ENCODE measurements at places on chromosomes 16 and 17. TPM values are rescaled to one million over a fixed set of nuclear protein-coding genes. Genes with fewer than 3 reads are reported as not detected.

Gene RND2
- not detected for total RNA-seq

Gene CACNA1H
- total RNA-seq: 2.9 TPM

Gene IRX5
- total RNA-seq: not detected

Gene KRT39
- total RNA-seq: not detected

Gene COX6A2
- total RNA-seq: not detected

Gene USP32
- 37.0 TPM for total RNA-seq

Gene STAC2
- not detected for total RNA-seq

Gene DLX3
- not detected for total RNA-seq

Gene PRAC1
- total RNA-seq: not detected

Gene TEKT1
- not detected for total RNA-seq

Gene ACSM5
- not detected for total RNA-seq

Gene OR1D5
- total RNA-seq: not detected

DNA sequence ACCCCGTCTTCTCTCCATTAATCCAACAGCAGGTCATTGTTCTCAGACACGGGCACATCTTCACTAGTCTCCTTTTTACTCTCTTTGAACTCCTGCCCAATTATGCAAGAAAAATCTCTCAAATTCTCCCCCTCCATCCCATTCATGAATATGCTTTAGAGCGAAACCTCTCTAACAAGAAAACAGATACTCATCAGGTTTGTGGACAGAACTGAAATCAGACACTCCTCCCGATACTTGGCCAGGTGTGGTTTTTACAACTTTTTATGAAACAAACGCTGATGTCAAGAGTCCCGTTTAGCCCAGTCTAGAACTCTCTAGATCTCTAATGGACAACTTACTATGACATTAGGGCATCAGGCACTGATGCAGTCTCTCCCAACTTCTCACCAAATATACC lies 40.9 kb downstream of the PIK3R5 start:
- no peak for DNase-seq

DNA sequence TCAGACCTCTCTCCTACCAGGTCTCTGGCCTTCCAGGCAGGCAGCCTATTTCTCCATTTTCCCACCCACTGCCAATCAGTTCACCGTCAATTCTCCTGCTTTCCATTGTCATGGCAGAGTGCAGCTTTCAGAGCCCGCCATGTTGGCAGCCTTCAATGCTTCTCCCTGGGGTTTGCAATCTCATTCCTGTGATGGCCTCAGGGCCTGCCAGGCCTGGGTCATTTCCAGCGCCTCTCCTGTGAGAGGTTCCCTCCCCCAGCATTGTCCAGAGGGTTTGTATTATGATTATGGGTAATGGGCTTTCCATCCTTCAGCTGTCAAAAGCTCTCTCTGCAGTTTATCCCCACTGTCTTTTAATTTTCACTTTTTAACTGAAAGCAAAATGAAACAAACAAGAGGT lies 716.6 kb upstream of the CDH8 start:
- no peak for DNase-seq

- no peak for DNase-seq
Measured at GRCh38 chr16:31453255-31454204, 5.8 kb upstream of the ARMC5 start.

GRCh38 chr16:57530104-57530521 lies 6.3 kb downstream of the CCDC102A start:
- peak; percentile 66 for DNase-seq

GRCh38 chr16:4800290-4801041 lies 2.0 kb downstream of the ROGDI start:
- DNase-seq: no peak

DNA sequence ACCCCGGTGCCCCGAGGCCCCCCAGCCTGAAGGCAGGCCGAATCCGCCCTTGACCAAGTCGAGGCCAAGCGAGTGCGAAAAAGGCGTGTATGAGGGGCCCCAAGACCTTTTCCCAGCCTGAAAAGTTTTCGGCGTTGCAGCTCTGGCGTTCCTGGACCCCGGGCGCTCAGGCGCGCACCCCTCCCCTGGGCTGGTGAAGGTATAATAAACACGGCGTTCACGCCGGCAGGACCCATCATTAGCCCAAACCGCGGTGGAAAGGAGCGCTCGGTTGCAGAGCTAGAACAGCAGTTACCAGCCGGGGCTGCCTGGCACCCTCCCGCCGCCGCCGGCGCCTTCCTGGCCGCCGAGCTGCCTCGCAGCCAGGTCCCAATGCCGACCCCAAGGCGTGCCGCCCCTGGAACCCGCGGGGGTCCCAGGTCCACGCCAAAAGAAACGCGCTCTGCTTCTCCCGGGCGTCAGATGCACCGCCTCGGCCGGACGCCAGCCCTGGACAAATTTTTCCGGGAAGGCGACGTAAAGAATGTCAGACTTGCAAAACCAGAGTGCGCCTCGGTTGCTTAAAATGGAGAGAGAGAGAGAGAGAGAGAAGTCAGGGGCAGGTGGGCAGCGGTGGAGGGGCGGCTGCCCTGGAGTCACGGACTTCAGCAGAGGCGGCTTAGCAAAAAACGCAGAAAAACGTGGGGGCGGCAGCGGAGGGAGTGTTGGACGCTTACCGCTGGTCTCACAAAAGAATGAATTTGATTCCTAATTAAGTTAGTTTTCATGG lies 11.5 kb upstream of the FOXF1 start:
- no peak for DNase-seq

DNA sequence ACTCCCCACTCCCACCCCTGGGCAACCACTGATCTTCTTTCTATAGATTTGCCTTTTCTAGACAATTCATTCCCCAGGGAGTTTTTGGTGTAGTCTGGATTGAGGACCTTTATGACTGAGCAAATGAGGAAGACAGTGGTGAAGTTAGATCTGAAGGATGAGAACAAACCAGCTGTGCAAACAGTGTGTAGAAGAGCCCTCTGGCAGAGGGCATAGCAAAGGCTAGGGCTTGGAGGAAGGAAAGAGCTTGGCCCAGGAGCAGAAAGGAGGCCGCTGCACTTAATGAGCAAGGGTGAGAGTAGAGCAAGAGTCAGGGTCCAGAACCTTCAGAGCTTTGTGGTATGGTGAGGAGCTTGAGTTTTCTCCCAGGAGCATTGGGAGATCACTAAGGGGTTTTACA lies 352.7 kb downstream of the CA10 start:
- no peak for DNase-seq

DNA sequence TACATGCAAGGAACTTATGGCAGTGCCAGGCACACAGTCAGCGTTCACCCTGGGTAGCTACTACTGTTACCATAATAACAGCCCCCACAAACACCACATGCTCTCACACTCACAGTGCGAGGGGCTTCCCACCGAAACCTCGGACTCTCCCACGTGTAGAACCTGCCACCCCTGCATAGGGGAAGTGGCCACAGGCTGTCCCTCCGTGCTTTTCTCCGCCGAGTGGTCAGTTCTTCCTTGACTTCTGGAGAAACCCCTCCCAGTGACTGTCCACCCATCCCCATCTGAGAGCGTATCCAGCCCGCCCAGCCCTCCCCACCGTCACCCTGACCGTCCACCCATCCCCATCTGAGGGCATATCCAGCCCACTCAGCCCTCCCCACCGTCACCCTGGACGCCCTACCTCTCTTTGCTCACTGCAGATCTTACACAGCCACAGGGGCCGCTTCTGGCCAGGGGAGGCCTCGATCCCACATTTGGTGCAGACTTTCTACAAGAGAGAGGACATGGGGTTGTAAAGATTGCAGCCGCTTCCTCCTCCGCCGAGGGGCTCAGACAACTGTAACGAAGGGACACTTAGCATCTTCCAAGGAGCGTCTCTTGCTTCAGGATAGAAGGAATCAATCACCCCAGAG lies 71.1 kb downstream of the RPH3AL start:
- DNase-seq: no peak

DNA sequence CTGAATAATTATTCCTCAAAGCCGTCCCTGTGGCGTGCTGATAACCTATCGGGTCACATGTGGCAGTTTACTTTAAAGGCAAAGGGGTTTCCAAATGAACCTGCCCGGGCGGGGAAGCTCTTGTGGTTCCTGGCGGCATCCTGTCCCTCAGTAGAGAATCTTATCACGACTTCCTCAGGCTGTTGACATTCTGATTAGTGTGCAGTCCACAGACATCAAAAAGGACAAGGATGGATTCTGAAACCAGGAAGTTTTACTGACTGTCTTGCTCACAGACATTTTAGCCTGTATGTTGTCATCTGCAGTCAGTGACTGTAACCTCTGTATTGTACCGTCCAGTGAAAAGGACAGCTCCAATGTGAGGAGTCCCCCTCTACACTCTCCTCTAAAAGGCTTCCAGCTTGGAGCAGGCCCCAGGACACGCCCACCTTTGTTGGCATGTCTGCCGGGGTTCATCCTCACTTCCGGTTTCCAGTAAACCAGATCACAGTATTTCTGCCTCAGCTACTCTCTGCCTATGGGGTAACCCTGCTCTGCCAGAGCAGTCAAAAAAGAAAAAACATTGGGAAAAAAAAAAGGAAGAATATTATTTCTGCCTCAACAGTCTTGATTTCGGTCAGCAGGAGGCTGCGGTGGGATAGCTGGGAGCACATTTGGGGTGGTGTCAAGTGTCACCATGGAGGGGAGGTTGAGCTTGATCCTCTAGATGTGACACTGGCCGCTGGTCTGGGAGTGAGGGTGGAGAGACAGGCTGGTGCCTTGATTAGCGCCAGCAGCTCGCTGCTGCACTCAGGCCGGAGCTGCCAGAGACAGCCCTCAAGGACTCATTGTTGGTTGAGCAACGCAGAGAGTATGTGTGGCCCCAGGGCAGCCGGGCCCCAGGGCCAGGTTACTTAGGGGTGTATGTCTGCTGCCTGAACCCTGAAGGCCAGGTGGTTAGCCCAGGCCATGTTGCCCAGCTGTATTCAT lies 89.0 kb upstream of the DNAH17 start:
- DNase-seq: peak; percentile 52

DNA sequence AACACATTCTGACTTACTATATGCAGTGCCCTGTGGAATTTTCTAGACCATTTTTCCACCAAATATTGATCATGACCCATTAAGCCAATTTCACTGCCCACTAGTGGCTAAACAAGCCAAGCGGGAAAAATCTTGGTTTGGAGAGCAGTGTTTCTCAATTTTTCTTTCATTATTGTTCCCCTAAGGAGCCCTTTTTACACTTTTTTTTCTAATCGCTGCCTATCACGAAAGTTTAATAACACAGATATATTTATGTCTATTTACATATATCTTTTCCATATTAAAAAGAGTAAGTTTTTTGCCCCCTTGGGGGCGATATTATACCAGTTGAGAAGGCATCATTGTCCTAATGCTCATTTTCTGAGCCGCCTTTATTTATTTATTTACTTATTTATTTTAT lies 10.8 kb upstream of the TLCD3B start:
- no peak for DNase-seq

DNA sequence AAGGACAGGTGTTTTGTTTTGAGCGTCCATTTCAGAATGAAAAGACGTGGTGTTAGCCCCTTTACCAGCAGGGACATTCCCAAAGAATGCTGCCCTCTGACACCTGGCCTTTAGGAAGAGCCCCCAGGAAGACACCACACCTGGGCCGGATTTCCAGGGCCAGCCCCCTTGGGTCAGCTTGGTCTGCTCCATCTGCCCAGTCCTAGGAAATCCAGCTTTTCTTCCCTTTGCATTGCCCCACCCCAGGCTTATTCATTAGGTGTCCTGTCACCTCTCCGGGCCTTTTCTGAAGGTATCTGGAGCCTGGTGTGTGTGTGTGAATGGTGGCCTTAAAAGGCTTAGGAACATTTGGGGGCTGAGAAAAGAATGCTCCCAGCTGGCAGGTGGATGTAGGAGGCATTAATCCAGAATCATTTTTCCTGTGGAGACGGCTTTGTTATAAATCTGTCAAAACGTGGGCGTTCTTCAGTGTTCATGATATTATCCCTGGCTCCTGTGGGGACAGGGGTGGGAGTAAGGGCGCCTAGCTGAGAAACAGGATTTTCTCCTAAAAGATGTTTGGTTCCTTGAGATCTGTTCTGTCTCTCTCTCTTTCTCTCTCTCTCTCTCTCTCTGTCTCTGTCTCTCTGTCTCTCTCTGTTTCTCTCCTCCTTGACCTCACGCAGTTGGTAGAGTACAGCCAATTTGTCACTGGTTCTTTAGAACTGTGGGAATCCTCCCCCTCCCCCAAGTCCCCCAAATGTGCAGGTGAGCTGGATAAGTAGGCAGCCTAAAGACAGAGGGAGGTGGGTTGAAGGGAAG lies 84.0 kb downstream of the NTN1 start:
- no peak for DNase-seq

GRCh38 chr16:59886021-59886420 lies 1151.9 kb upstream of the GOT2 start:
- DNase-seq: no peak

GRCh38 chr17:50258647-50259476 lies 15.4 kb upstream of the TMEM92 start:
- no peak for DNase-seq

GRCh38 chr16:48103591-48103990 lies 52.2 kb downstream of the ABCC12 start:
- DNase-seq: no peak

DNA sequence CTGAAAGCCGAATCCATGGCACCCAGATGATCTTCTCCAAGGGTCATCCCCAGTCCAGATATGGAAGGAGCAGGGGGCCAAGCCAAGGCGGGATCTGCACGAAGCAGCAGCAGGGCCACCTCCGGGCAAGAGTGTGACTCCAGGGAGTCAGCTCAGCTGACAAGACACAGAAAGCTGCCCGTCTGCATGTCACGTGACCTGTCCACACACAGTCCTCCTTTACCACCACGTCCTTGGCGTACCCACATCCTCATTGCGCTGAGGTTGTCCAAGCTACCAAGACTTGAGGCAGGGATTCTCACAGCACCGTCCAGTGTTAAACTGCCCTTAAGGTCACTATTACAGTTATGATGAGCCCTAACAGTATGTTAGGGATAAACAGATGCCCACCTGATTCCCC lies 11.3 kb upstream of the CYTH1 start:
- DNase-seq: no peak

GRCh38 chr17:33225509-33225908 lies 67.6 kb downstream of the ASIC2 start:
- DNase-seq: no peak

GRCh38 chr16:31695667-31696066 lies 168.0 kb downstream of the AHSP start:
- peak; percentile 35 for DNase-seq

DNA sequence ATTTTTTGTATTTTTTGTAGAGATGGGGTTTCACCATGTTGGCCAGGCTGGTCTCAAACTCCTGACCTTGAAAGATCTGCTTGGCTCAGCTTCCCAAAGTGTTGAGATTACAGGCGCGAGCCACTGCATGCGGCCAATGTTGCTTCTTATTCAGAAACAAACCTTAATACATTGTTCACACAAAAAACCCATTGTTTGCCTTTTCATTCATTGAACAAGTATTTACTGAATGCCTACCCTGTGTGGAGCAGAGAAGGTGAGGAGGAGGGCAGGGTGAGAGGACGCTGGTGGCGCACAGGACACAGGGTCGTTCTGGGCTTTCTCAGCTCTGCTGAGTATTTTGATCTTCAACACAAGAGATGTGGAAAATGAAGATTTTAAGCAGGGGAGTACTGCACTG lies 8.0 kb upstream of the KRT23 start:
- DNase-seq: no peak

DNA sequence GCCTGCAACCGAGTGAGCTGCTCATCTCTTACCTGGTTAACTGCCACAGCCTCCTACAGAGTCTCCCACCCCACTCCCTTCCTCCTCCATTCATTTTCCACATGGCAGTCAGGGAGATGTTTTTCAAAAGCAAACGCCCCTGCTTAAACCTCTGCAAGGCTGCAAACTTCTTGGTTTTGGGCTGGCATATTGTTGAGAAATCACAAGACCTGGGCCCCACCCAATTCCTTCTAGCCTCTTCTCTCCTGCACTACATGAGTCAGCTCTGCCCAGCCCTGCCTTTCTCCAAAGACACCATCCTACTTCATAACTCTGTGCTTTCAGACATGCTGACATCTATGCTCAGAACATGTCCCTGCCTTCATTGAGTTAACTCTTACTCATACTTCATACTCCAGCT lies 136.1 kb downstream of the SPACA3 start:
- no peak for DNase-seq

GRCh38 chr16:86565644-86566511 lies 751 bp upstream of the FOXC2 start:
- no peak for DNase-seq
